ENCODE measurements at places on chromosomes 1 and 21. TPM values are rescaled to one million over a fixed set of nuclear protein-coding genes. Genes with fewer than 3 reads are reported as not detected.

- DNase-seq = no peak
Observed at GRCh38 chr1:41698916-41699860, 214.7 kb upstream of the EDN2 start.

- DNase-seq = no peak
Observed at GRCh38 chr1:43644558-43644957, 5.4 kb upstream of the KDM4A start.

GRCh38 chr21:31500071-31500470 lies 156.0 kb upstream of the TIAM1 start:
- DNase-seq = peak; percentile 35

GRCh38 chr1:236850077-236850979 lies 55.2 kb downstream of the MTR start:
- no peak for DNase-seq

The IGSF9 gene
- total RNA-seq = 0.79 TPM

GRCh38 chr1:78649628-78650027 lies at the start of gene IFI44:
Gene IFI44, plus strand, starts transcription at chr1:78649831. Its CDS starts 365 bp downstream, at chr1:78650196.
- DNase-seq = peak; percentile 83

DNA sequence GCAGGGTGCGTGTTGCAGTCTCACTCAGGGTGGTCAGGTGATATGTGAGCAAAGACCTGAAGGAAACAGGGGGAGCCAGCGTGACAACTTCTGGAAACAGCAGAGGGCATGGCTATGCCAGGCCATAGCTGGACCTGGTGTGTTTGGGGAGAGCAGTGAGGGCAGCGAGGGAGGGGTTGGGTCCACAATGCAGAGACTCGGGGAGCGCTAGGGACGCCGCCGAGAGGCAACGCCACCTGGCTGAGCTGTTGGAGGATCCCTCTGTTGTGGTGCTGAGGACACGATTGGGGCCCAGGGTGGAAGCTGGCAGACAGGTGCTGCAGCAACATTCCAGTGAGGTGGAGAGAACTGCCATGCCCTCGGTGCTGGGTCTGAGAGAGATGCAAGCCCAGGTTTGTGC lies 26.6 kb upstream of the LSS start:
- DNase-seq = no peak

DNA sequence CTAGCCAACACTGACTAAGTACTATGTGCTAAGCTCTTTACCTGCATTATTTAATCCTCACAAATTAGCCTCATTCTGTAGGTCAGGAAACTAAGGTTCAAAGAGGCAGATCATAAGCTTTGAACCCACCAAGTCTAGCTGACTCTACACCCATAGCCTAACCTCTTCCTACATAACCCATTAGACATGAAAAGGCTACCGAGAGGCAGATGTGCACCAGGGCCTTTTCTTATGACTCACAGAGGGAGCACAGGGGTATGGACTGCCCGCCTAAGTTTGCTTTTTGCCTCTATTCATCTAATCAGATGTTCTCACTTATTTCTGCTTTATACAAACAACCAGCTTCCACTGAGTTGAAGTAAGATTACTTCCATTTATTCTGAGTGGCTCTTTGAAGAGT lies 31.5 kb downstream of the LBR start:
- DNase-seq = no peak

The FCAMR gene
- not detected for total RNA-seq

The GREM2 gene
- total RNA-seq = not detected

The PLA2G4A gene
- total RNA-seq = 1.4 TPM

The PBX1 gene
- 69.6 TPM for total RNA-seq

GRCh38 chr1:153396461-153396860 lies 5.6 kb upstream of the S100A8 start:
- DNase-seq = no peak

DNA sequence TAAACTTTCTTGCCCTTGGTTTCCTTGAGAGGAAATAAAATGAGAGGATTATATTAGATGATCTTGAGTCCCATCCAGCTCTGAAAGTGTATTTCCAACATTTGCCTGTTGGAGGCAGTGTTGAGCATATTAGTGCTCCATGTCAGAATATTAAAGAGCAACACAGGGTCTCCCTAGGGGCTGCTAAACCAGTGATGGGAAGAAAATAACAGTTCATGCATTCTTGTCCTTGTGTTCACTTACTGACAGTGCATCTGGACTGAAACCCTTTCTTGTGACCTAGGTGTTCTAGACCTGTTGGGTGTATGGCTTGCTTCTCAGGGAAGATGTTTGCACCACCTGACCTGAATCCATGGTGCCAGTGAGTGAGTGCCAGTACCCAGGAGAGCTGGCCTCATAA lies 124.7 kb upstream of the KIAA0040 start:
- DNase-seq = no peak

The PGM1 gene
- 329 TPM for total RNA-seq

DNA sequence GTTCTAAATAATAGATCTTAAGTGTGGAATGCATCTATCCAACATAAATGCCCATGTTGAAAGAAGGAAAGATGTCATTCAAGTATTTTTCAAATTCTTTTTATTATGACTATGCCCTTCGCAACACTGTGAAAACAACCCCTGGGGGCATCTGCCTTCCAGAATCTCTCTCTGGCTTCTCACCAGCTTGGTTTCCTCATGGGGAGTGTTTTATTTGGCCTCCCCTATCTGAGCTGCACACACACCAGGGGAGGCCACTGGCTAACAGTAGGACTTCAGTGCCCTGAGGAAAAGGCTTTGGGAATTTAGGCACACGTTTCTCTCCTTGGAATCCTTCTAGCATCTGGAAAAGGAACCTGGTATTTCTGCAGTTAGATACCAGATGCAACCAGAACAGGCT lies 130.6 kb downstream of the EDEM3 start:
- no peak for DNase-seq

- no peak for DNase-seq
Observed at GRCh38 chr1:33784876-33785275, 79.0 kb upstream of the HMGB4 start.

The RHOU gene
- 4.4 TPM for total RNA-seq

GRCh38 chr21:44058652-44058964 lies 46.5 kb downstream of the TRAPPC10 start:
- no peak for DNase-seq

- no peak for DNase-seq
Observed at GRCh38 chr1:22972760-22973159, at the start of gene LACTBL1. Gene LACTBL1, minus strand, starts transcription at chr1:22972866. Its CDS starts 550 bp downstream, at chr1:22972316.

- DNase-seq = peak; percentile 19
Observed at GRCh38 chr1:907611-908451, 15.9 kb upstream of the SAMD11 start.

The OR2T27 gene
- total RNA-seq = not detected

The VSIG8 gene
- total RNA-seq = not detected

The WNT2B gene
- 2.0 TPM for total RNA-seq

GRCh38 chr1:29416267-29417146 lies 180.2 kb downstream of the PTPRU start:
- no peak for DNase-seq

The DISP3 gene
- total RNA-seq = 0.12 TPM

The PPIAL4G gene
- not detected for total RNA-seq
